ENCODE measurements at places on chromosomes 7 and 10.

DNA sequence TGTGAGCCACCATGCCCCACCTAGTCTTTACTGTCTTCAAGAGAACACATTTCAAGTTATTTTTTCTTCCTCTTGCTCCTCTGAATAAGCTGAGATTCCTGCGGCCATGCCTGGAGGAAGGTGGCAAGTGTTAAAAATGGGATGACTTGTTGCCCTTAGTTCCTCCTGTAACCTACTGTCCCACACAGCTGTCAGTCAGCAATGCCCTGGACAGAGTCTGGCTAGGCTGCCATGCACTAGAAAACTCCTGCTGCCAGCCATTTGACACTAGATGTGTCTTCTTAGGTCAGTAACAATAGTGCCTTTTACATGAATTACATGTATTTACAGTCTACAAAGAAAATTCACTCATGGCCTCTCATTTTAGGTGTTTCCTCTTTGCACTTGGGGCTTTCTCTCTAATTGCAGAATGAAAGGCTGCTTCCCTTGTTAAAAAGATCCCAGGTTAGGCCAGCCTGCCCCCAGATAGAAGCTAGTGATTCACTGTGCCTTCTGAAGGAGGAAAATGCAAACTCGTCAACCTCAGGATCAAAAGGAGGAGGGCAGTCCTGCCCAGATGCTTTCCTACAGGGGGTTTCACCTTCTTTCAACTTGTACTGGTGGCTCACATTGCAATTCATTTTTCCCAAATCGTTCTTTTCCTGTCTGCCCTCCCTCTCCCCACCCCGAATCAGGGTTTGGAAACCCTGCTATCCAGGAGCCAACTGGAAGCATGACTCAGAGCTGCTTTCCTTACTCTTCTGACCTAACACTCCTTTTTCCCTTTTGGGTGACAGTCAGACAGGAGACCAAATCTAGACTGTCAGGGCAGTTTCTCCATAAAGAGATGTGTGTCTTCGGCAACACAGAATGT lies 136.6 kb downstream of the SPAG6 start:
- DNase-seq, result peak; percentile 49

GRCh38 chr10:78407966-78408365 lies 374.3 kb downstream of the RPS24 start:
- peak; percentile 18 for DNase-seq

GRCh38 chr10:124200011-124200410 lies 106.6 kb upstream of the CHST15 start:
- no peak for DNase-seq

GRCh38 chr7:374706-375311 lies 84.8 kb downstream of the FOXL3 start:
- DNase-seq, result peak; percentile 22

- peak; percentile 32 for DNase-seq
Observed at GRCh38 chr10:104546756-104547155, 94.3 kb upstream of the SORCS3 start.

All from H9 (cell line).